ENCODE measurements at places on chromosomes 7 and 10. TPM values are rescaled to one million over a fixed set of nuclear protein-coding genes. Genes with fewer than 3 reads are reported as not detected.

Gene VSTM4
- polyA plus RNA-seq: 13.3 TPM

Gene AVL9
- polyA plus RNA-seq: 33.6 TPM

Gene CPA1
- polyA plus RNA-seq: 3.1 TPM

Gene SYT15B
- 1.8 TPM for polyA plus RNA-seq

Gene NOM1
- polyA plus RNA-seq: 18.7 TPM

Gene CPVL
- polyA plus RNA-seq: 23.2 TPM

DNA sequence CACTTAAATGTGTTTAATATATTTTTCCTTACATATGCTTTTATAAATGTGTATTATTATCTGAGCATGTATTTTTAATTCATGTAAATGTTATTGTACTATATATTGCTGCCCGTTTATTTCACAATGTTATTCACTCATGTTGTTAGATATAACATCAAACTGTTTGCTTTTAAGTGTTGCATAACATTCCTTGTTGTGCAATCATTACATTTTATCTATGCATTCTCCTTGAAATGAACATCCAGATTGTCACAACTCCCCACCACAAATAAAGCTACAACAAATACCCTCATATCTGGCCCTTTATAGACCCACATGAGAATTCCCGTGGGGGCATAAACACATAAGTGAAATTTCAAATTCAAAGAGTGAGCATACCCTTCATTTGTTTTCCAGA is 264.2 kb downstream of the HPSE2 start:
- DNase-seq: no peak

- no peak for DNase-seq
These were observed 2.4 kb upstream of the GPAM start for GRCh38 chr10:112185959-112186358.

GRCh38 chr10:78584681-78585080 is 484.1 kb upstream of the ZMIZ1 start:
- DNase-seq: no peak

GRCh38 chr10:110851020-110851612 is 20.6 kb upstream of the PDCD4 start:
- no peak for DNase-seq

DNA sequence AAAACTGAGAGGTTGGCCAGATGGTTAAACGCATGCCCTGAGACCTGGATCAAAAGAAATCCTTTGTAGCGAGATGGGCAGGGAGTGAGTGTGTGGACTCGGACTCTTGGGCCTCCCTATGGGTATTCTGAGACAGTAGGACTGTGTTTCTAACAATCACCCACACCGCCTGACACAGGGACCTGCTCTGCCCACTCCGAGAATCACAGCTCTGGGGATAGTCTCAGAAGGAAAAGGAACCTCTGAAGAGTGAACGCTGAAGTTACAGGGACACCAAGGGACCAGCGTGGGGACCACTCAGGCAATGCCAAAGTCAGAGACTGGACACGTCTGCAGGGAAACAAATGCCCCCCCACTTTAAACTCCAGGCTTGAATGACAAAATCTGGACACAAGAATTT is 242.1 kb upstream of the TCERG1L start:
- DNase-seq: no peak

DNA sequence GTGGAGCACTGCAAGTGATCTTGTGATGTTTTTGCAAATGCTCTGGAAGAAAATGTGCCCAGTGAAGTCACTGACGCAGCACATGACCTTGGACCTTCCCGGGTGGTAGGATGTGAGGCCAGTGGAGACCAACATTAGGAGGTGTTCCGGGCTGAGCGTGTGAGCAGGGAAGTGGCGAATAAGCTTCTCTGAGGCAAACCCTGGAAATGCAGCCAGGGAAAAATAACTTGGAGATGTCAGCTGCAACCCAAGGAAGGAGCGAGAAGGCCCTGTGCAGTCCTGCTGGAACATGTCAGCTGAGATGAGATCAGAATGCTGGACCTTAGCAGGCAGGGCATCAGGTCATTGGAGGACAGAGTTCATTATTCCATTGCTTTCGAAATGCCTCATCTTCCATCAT is 18.6 kb upstream of the SDK1 start:
- DNase-seq: no peak

- DNase-seq: no peak
These were observed 28.8 kb upstream of the NMT2 start for GRCh38 chr10:15197276-15197675.

DNA sequence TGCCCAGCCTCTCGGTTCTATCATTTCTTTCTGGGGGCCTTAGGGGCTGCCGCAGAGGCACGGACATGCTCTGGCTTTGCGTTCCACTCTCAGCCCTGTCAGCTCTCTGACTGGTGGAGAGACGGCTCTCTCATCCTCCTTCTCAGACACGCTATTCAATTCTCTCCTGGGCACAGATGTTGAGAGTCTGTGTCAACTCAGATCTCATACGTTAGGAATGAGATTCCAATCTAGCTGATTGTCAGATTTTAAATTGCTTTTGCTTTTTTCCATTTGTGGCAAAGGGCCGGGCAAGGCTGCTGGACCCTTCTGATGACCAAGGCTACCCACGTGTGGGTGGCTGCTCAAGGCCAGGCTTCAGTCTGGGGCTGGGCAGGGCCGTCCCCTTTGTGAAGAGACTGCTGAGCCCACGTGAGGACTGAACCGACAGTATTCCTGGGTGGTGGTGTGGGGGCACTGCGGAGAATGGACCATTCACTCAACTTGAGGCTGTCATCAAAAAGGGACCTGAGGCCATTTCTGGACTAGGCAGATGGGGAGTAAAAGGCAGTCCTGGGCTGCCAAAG is 71.5 kb downstream of the CLEC2L start:
- DNase-seq: no peak

DNA sequence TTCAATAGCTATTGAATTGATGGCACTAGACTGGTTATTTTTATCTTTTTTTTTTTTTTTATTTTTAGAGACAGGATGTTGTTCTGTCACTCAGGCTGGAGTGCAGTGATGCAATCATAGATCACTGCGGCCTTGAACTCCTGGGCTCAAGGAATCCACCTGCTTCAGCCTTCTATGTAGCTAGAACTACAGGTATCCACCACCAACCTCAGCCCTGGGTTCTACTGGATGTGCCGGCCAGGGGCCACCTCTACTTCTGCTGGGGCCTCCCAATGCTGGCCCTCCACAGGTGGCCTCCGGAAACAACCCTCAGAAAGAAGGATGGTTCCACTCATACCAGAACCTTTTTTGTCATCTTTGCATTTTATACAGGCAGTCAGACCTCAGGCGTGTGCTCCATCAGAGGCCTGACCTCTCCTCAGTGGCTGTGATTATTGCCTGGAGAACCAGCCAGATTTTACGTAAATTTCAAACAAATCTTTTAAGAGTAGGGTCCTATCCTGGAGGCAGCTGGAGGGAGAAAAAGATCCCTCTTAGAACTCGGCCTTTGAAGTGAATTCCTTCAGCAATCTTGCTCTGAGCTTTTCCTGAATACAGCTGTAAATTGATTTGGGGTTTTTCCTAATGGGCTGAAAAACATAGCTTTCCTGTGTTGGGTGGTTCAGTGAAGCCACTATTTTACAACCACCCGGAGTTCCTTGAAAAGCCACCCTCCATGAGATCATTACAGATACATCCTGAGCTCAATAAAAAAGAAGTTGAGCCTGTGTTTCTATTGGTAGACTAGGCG is 110.0 kb downstream of the SPAG6 start:
- DNase-seq: no peak

DNA sequence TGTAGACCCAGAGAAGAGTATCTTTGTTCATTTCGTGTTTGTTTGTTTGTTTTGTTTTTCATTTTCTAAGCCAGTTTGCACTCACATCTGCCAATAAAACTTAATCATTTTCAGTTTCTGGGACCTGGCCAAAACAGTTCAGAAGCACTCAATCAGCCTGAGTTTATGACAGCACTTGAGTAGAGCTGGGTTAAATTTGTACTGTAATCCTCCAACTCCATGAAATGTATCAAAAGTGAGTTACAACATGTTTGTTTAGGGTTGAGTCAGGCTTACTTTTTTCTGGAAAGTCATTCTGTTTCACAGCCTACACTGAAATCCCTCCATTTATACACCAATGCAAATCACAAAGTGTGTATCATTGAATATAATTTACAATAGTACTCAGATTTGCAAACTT is 91.9 kb downstream of the ZWINT start:
- DNase-seq: no peak

All from left renal pelvis (tissue), 4 donors.